ENCODE measurements at places on chromosomes 7 and 10.

DNA sequence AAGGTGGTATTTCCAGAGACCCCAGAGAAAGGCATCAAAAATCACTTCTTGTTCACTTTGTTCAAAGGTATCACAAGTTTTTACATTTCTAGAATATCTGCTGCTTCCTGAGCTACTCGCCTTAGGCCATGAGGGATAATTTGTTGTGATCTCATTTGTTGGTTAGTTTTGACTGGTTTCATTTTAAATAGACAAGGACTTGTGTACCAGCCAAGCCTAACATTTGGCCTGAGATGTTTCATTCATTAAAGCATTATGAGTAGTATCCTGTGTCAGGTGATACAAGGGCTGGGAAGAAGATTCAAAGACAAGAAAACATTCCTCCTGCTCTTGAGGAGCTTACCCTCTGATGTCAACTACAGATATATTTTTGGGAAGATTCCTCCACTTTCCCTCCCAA lies 170.3 kb upstream of the FAM171A1 start:
- peaks cover 8% of the 10 kb centered on the region for H3K27me3 ChIP-seq
- H3K4me1 ChIP-seq: no peaks in the 10 kb centered on the region
- H3K27ac ChIP-seq: no peak overlapping the region
- no peak overlapping the region for H3K4me3 ChIP-seq
- no peaks in the 10 kb centered on the region for H3K36me3 ChIP-seq

DNA sequence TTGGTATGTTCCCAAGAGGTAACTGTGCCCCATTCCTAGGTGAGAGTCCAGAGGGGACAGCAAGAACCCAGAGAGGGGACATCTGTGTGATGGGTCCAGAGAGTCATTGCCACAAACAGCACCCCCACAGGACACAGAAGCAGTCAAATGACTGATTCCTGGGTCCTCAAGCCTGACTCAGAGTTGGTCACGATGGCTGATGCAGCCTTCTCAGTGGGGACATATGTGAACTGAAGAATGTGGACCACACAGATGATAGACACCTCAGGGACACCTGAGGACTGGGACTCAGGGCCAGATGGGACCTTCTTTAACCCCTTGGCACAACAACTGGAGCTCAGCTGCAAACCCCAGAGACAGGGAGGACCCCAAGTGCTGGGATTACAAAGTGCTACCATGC lies 96.5 kb downstream of the STRA8 start:
- peaks cover 3% of the 10 kb centered on the region for H3K36me3 ChIP-seq
- no peaks in the 10 kb centered on the region for H3K27me3 ChIP-seq
- no peak overlapping the region for H3K27ac ChIP-seq
- H3K4me1 ChIP-seq: no peaks in the 10 kb centered on the region

DNA sequence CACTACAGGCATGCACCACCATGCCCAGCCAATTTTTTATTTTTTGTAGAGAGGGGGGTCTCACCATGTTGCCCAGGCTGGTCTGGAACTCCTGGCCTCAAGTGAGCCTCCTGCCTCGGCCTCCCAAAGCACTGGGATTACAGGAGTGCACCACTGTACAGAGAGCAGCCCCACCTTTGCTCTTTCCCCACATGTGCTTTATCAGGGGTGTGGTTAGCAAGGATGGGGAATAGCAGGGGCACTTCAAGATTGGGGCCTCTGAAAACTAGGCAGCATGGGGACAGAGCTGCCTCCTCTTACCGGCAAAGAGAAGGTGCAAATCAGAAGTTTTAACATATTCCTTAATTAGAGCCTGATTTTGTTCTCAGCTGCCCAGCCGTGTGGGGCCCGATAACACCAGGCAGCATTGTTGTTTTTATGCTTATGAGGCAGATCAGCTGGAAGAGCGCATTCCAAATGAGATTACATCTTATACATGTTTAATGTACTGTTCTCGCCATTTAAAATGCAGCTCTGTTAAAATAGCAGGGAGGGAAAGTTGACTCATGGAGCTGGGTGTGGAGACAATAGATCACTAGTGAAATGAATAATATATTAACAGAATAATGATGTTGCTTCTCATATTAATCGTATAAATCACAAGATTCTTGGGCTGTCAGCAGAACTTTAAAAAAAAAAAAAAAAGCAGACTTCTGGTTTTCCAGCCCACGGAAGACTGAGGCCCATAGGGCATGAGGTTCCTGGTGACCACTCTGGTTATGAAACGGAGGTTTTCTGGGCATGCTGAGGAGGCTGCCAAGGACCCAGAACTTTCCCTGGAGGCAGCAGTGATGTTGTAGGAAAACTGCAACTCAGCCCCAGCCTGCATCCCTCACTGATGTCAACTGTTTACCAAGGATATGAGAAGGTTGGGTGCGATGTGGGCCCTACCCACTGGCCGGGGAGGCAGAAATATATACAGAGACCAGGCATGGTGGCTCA lies 62.5 kb downstream of the TMEM130 start:
- H3K27me3 ChIP-seq: peaks cover 40% of the 10 kb centered on the region
- no peaks in the 10 kb centered on the region for H3K4me1 ChIP-seq
- no peak overlapping the region for H3K4me3 ChIP-seq

GRCh38 chr10:56116684-56117083 lies 244.4 kb downstream of the ZWINT start:
- H3K27ac ChIP-seq: no peak overlapping the region
- no peak overlapping the region for H3K4me3 ChIP-seq
- H3K27me3 ChIP-seq: no peaks in the 10 kb centered on the region
- H3K4me1 ChIP-seq: no peaks in the 10 kb centered on the region

- no peak for DNase-seq
- no peak overlapping the region for H3K4me3 ChIP-seq
- H3K36me3 ChIP-seq: no peaks in the 10 kb centered on the region
These were observed 38.9 kb upstream of the UBN2 start for GRCh38 chr7:139192014-139192706.

DNA sequence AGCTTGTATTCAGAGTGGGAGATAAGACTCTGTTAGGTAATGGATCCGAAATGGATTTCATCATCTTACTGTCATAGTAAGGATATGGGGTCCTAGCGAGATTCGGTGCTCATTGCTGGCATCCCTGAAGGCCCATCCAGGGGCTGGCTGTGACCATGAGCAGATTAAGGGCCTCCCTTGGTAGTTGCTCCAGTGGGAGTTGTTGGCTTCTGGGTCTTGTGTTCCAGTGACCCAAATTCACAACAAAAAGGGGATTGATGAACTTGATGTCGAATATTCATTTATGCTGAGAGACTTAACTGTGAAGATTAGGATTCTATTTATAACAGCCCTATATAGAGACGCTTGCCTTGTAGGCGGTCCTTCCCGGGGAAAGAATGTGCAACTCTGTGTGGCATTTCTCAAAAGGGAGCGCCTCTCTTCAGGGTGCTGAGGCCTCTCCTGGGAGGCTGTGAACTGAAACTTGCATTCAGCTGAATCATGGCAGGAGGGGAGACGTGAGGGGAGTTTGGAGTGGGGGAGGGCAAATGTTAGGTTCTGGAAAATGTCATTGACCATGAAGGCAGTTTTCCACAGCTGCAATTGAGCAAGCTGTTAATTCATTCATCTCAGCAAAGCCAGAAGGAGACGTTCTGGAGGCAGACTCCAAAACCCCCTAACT lies 233.1 kb upstream of the FZD8 start:
- no peaks in the 10 kb centered on the region for H3K27me3 ChIP-seq
- H3K4me1 ChIP-seq: no peaks in the 10 kb centered on the region
- no peaks in the 10 kb centered on the region for H3K36me3 ChIP-seq
- H3K4me3 ChIP-seq: no peak overlapping the region
- DNase-seq: no peak
- H3K27ac ChIP-seq: no peak overlapping the region

GRCh38 chr10:97547271-97547600 lies 25.3 kb upstream of the ANKRD2 start:
- DNase-seq: no peak
- H3K4me1 ChIP-seq: no peaks in the 10 kb centered on the region
- no peaks in the 10 kb centered on the region for H3K36me3 ChIP-seq

GRCh38 chr10:412109-412508 lies 276.9 kb downstream of the ZMYND11 start:
- H3K36me3 ChIP-seq: peaks cover 7% of the 10 kb centered on the region
- H3K4me3 ChIP-seq: no peak overlapping the region
- peaks cover 5% of the 10 kb centered on the region for H3K27me3 ChIP-seq
- no peak overlapping the region for H3K27ac ChIP-seq
- DNase-seq: no peak

DNA sequence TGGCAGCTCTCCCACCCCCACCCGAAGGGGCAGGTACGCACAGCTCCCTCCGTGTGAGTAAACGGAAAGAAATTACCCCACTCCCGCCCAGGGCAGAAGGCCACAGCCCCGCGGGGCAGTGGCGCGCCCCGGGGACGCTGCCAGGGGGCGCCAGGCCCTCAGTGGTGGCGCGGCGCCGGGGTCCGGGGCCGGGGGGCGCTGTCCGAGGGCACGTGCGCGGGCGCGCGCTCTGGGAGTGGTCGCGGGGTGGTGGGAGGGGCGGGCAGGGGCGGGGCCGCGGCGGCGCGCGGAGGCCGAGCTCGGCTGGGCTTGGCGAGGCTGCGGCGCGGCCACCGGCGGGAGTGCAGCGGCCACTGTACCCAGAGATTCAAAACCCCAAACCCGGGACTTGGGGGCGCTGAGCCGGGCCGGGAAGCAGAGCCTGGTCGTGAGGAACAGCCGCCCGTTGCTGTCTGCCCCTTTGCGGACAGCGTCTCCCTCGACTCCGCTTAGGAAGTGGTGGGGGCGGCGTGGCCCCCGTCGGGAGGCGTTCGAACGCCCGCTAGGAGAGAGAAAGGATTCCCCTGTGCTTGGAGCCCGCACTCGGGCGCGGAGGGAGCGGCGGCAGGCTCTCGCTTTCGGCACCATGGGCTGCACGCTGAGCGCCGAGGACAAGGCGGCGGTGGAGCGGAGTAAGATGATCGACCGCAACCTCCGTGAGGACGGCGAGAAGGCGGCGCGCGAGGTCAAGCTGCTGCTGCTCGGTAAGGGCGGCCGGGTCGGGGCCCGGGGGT lies at the start of gene GNAI1:
TSS of gene GNAI1 (plus strand) at position 296 of the 773 bp plus-strand sequence. CDS start at position 626, 330 bp downstream.
- H3K27me3 ChIP-seq: peaks cover 27% of the 10 kb centered on the region
- H3K27ac ChIP-seq: no peak within 1 kb of the TSS
- H3K4me3 ChIP-seq: peak within 1 kb of the TSS; percentile 57

DNA sequence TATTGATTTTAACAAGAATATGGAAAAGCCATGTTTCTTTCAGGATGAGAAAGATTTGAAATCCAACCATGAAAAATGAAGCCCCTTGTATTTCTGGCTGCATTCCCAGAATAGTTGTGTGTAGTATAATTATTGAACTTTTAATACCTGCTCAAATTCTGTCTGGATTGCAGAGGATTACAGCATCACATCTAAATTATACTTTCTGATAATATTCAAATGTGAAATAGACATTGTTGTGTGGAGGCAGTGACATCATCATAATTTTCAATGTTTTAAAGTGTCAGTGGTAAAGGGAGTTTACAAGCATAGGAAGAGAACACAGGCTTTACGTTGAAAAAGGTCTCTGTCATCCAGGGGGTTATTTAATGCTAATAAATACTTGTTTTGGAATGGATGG lies 93.4 kb downstream of the POLL start:
- no peak for DNase-seq
- no peak overlapping the region for H3K27ac ChIP-seq
- peaks cover 3% of the 10 kb centered on the region for H3K4me1 ChIP-seq
- no peaks in the 10 kb centered on the region for H3K36me3 ChIP-seq
- no peak overlapping the region for H3K4me3 ChIP-seq
- no peaks in the 10 kb centered on the region for H3K27me3 ChIP-seq

GRCh38 chr10:84659497-84660439 lies 331.4 kb downstream of the CCSER2 start:
- no peaks in the 10 kb centered on the region for H3K4me1 ChIP-seq
- peaks cover 11% of the 10 kb centered on the region for H3K27me3 ChIP-seq
- H3K4me3 ChIP-seq: no peak overlapping the region
- no peaks in the 10 kb centered on the region for H3K36me3 ChIP-seq
- H3K27ac ChIP-seq: no peak overlapping the region
- DNase-seq: no peak

DNA sequence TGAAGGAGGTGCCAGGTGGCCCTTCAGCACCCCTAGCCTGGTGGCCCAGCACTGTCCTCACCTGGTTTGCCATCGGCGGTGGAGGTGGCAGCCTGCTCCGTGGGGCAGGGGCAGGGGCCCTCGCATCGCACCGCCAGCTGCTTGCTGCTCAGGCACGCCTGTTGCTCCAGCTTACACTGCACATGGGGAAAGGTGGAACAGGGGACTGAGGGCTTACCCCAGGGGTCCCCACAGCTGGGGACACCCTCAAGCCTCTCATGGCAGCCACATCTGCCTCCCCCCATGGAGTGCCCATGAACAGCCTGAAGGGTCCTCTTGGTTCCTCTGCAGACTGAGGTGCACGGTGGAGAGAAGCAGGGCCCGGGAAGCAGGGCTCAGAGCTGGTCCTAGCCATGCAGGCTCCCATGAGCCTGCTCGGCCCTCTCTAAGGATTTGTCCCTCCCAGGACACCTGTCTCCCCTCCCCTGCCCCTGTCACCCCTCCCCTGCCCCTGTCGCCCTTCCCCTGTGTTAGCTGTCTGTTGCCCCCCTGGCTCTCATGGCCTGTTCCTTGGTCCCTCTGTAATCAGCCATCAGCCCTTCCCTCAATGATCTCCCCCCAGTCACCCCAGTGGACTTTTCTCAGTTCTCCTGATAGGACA lies 20.1 kb downstream of the SPOCK2 start:
- H3K4me3 ChIP-seq: no peak overlapping the region
- H3K36me3 ChIP-seq: peaks cover 90% of the 10 kb centered on the region
- peak overlapping the region; percentile 93 for H3K27ac ChIP-seq
- peaks cover 34% of the 10 kb centered on the region for H3K4me1 ChIP-seq
- H3K27me3 ChIP-seq: no peaks in the 10 kb centered on the region

GRCh38 chr10:65235266-65235665 lies 1690.6 kb upstream of the LRRTM3 start:
- DNase-seq: no peak
- H3K4me3 ChIP-seq: no peak overlapping the region
- no peaks in the 10 kb centered on the region for H3K27me3 ChIP-seq
- H3K27ac ChIP-seq: no peak overlapping the region

GRCh38 chr7:82443547-82444219 lies at the start of gene CACNA2D1:
Gene CACNA2D1, minus strand, starts transcription at chr7:82443777.
- no peak within 1 kb of the TSS for H3K27ac ChIP-seq
- peaks cover 3% of the 10 kb centered on the region for H3K36me3 ChIP-seq
- H3K4me3 ChIP-seq: peak within 1 kb of the TSS; percentile 29
- H3K27me3 ChIP-seq: peaks cover 29% of the 10 kb centered on the region
- no peaks in the 10 kb centered on the region for H3K4me1 ChIP-seq

DNA sequence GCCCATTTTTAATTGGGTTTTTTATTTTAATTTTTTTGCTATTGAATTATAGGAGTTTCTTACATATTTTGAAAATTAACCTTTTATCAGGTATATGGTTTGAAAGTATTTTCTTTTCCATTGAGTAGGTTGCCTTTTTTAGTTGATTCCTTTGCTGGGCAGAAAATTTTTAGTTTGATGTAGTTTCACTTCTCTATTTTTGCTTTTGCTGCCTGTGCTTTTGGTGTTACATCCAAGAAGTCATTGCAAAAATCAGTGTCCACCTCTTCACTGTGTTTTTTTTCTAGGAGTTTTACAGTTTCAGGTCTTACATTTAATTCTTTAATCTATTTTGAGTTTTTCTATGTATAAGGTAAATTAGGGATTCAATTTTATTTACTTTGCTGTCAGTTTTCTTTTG lies 129.8 kb upstream of the FERD3L start:
- H3K36me3 ChIP-seq: no peaks in the 10 kb centered on the region
- no peak overlapping the region for H3K4me3 ChIP-seq
- H3K27me3 ChIP-seq: no peaks in the 10 kb centered on the region
- no peaks in the 10 kb centered on the region for H3K4me1 ChIP-seq

GRCh38 chr10:130196511-130197487 lies 60.6 kb downstream of the GLRX3 start:
- H3K4me3 ChIP-seq: no peak overlapping the region
- no peak overlapping the region for H3K27ac ChIP-seq
- DNase-seq: no peak
- H3K27me3 ChIP-seq: peaks cover 3% of the 10 kb centered on the region
- H3K4me1 ChIP-seq: peaks cover 2% of the 10 kb centered on the region
- H3K36me3 ChIP-seq: no peaks in the 10 kb centered on the region

GRCh38 chr10:36989233-36989632 lies 136.2 kb upstream of the ANKRD30A start:
- no peak for DNase-seq
- no peak overlapping the region for H3K27ac ChIP-seq
- H3K4me1 ChIP-seq: no peaks in the 10 kb centered on the region
- H3K4me3 ChIP-seq: no peak overlapping the region
